Retina (tissue), 1 donor: ENCODE measurements at places on chromosomes 5 and 9.
A peak's percentile ranks its signal among the peaks of the same experiment; 100 is the strongest.

GRCh38 chr5:41649659-41650058 is 139.3 kb upstream of the PLCXD3 start:
- DNase-seq: no peak

GRCh38 chr5:99995407-99995806 is 539.8 kb upstream of the FAM174A start:
- DNase-seq: no peak

GRCh38 chr5:94691291-94691690 is 72.8 kb downstream of the SLF1 start:
- DNase-seq: peak; percentile 72

DNA sequence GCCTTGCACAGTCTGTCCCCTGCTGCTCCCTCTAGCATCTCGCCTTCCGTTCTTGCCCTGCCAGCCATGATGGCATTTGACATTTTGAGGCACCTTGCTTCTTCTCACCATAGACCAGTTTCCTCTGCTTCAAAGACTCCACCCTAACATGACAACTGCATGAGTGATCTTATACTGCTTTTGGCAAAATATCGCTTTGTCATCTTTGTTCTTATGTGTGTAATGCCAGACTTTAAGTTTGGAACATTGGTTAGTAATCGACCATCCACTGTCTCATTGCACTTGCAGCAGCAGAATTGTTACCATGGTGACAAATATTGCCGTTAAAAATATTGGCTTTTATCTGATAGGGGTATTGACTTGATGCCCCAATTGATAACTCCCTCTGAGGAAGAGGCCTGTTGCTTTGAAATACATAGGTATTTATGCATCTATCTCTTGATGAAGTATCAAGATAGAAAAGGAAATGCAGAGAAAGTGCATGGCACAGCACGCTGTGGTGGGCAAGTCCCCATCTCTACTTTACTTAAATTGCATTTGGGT is 6.8 kb downstream of the GARIN3 start:
- no peak for DNase-seq

DNA sequence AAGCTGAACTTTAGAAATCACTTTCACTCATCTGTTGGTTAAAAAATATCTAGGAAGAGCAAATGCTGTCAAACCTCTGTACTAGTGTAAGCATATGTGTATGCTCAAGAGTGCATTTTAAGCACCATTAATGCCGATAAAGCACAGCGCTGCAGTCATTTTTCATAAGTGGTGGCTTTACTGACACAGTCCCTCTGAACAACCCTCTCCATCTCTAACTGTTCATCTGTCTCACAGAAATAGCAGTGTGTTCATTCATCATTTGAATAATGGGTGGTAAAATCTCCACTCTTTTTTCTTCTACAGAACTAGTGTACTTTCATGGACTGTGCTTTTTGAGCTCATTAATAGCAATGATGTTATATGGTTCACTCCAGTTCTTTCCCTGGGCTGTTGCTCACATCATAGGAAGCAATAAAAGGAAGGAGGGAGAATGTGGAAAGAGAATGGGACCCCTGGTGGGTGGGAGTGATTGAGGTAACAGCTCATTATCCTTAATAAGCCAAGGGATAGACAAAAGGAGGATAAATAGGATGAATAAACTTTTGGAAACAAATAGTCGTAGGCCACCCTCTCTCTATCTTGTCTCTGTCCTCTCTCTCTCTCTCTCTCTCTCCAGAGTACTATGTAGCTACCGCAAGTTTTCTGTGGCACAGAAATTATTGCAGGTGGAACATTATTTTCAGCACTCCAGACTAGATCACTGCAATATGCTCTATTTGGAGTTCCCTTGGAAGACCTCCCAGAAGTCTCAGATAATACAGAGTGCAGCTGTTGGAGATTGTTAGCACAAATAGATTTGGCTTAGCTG is 117.9 kb upstream of the PRDM9 start:
- peak; percentile 76 for DNase-seq
